ENCODE measurements at places on chromosomes 13 and 19.

GRCh38 chr13:27348461-27348860 lies 76.0 kb upstream of the GTF3A start:
- no peak for DNase-seq

DNA sequence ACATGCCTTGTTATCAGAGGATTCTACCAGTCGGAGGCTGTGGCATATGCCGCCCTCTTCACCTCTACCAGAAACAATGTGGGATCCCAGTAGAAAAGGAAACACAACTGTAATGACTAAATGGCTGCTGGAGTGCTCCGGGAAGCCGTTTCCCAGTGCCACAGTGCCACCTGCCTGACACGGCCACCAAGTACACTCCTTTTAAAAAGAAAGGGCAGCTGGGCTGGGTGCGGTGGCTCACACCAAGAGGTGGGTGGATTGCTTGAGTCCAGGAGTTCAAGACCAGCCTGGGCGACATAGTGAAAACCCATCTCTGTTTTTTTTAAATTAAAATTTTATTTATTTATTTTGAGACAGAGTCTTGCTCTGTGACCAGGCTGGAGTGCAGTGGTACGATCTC lies 67.3 kb downstream of the TRPM4 start:
- peak; percentile 63 for DNase-seq

- peak; percentile 83 for DNase-seq
These were observed 15.3 kb downstream of the TTYH1 start for GRCh38 chr19:54430306-54431254.

GRCh38 chr13:110758195-110758805 lies 44.8 kb downstream of the ING1 start:
- peak; percentile 29 for DNase-seq

DNA sequence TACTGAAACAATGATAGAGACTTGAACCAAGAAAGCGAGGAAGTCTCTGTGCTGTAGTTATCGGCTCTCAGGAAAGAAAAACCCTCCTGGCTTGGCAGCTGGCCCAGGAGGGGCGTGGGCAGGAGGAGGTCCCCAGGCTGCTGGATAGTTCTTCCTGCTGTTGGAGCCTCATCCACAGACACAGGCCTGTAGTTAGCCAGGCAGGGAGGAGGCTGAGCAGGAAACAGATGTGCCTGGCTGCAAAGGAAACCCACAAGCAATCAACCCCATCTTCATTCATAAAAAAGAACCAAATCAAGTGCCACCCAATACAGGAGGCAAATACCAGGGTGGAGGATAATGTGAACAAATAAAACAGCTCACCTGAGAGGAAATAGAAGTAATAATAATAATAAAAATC lies 86.2 kb downstream of the IRS2 start:
- DNase-seq, result peak; percentile 57

- DNase-seq, result peak; percentile 80
These were observed 1.0 kb downstream of the HMGB1 start for GRCh38 chr13:30464496-30465342.

GRCh38 chr13:113816946-113817859 lies 46.7 kb downstream of the GAS6 start:
- DNase-seq, result peak; percentile 85

- DNase-seq, result no peak
These were observed 106.2 kb downstream of the TUBA3C start for GRCh38 chr13:19075418-19075817.

GRCh38 chr19:18815673-18816072 lies 16.1 kb upstream of the UPF1 start:
- no peak for DNase-seq

DNA sequence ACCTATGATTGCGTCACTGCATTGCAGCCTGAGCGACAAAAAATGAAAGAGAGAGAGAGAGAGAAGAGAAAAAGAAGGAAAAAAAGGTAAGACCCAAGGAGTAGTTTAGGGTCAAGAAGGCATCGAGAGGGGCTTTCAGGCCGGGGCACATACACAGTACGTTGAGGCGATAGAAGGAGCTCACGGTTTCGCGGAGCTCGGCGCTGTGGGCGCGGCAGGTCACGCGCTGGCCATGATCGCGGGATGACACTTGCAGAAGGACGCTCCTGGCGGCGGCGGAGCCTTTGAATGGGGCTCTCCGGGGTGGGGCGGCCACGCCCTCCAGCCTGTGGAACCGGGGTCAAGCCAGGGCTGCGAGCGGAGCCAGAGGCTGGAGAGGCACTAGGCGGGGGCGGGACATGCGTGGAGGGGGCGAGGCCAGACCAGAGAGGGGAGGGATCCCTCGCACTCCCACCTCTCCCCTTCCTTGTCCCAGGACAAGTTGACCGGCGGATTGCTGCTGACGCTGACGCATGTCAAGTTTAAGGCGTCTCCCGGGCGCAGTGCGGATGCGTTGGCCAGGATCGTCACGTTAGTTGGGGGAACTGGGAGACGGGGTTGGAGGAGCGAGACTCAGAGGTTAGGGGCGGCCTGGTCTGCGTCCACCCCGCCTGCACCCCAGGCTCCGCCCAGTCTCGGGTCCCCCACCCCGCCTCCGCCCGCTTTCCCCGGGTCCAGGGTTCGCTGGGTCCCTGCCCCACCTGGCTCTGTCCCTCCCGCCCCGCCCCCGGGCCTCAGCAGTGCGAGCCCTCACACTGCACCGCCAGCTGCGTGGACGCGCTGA lies 6.9 kb downstream of the NPHS1 start:
- peak; percentile 39 for DNase-seq

DNA sequence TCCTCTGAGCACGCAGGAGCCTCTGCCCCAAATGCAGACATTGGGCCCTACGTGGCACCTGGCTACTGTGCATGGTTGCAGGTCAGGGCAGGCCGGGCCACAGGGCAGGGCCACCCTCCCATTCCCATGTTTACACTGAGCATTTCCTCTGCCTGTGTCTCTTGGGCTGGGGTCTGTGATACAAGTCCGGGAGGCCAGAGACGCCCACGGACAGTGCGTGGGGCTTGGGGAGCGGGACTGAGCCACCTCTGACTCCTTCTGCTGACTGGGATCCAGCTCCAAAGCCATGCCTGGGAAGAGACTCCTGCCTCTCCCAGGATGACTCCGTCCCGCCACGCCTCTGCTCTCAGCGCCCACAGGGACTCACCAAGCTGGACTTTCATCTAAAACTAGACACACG lies 18.8 kb downstream of the GAS6 start:
- no peak for DNase-seq

GRCh38 chr13:95176611-95177259 lies 124.5 kb downstream of the ABCC4 start:
- DNase-seq, result no peak

DNA sequence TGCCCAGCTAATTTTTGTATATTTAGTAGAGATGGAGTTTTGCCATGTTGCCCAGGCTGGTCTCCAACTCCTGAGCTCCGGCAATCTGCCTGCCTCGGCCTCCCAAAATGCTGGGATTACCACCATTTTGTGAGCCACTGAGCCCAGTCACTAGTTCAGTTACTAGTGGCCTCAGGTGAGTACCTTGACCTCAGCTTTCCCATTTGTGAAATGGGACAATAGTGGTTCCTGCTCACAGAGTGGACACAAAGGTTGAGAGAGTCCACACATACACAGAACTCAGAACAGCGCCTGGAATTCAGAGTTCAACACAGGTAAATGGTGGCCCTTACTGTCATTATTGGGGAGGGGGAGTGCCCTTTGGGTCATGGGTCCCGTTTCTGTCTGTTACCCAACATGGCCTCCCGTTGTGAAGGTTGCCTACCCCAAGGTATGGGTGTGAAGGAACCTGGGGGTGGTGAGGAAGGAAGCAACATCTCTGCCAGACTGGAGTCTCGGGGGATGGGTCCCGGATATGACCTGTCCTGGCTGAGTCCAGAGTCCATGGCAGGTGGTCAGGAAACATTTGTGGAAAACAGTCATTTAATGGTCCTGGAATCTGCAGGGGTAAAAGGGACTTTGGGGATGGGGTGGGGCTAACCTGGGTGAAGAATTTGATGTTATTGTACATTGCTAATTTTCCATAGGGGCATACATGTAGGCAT lies 11.7 kb upstream of the IRGC start:
- no peak for DNase-seq

GRCh38 chr19:15038294-15038693 lies 11.0 kb upstream of the CASP14 start:
- DNase-seq, result no peak

DNA sequence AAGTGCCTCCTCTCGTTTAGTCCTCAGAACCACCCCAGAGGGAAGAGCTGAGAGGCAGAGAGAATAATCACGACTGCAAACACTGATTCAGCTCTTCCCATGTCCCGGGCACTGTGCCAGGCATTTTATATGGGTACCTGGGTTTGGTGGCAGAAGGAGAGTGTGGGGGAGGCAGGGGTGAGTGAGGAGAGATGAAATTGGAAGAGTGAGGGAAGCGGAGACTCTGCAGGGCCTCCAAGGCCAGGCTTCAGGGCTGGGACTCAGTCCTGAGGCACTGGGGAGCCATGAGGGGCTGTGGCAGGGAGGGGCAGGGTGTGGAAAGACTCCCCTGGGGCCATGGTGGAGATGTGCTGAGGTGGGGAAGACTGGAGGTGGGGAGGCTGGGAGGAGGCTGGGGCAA lies 8.7 kb downstream of the SYNGR4 start:
- no peak for DNase-seq

GRCh38 chr19:16586991-16587832 lies 15.0 kb upstream of the SLC35E1 start:
- DNase-seq, result peak; percentile 50

GRCh38 chr19:4508698-4509097 lies 9.6 kb downstream of the PLIN4 start:
- DNase-seq, result no peak

GRCh38 chr19:35149463-35149862 lies 5.1 kb upstream of the FXYD5 start:
- no peak for DNase-seq

- DNase-seq, result no peak
These were observed 11.0 kb downstream of the GZMM start for GRCh38 chr19:554817-555216.

- DNase-seq, result no peak
These were observed 752.8 kb upstream of the MIR17HG start for GRCh38 chr13:90594681-90595080.

DNA sequence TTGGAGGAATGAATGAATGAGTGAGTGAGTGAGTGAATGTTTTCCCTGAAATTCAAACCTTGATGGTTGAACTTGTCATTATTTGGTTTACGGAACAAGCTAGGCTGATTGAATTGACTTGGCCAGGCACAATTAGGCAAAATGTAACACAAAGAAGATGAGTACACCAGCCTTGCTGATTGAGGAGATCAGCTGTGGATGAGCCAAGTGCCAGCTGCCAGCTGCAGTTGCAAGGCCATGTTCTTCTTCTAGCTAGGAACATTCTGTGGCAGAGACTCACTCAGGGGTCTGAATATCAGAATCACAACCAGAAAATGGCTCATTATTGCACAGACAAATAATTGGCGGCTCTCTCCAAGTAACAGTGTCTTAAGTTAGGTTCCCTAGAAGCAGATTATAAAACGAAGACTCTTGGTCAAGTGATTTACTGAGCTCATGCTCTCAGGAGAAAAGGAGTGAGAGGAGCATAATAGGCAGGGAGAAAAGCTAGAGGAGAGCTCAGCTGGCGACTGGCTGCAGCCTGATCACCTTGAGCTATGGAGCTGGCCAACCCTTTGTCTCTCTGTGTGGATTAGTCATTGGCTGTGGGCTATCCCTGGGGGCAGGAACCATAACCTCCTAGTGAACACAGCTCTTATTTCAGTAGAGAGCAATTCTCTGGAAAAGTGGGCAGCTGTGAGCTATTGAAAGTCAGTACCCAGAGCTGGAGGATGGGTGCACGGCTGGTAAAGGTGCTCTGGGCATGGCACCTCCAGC lies 225.3 kb upstream of the SERP2 start:
- no peak for DNase-seq

GRCh38 chr19:33424181-33424580 lies 50.7 kb downstream of the CEBPG start:
- no peak for DNase-seq

GRCh38 chr19:33953023-33953422 lies 156.4 kb downstream of the KCTD15 start:
- no peak for DNase-seq

DNA sequence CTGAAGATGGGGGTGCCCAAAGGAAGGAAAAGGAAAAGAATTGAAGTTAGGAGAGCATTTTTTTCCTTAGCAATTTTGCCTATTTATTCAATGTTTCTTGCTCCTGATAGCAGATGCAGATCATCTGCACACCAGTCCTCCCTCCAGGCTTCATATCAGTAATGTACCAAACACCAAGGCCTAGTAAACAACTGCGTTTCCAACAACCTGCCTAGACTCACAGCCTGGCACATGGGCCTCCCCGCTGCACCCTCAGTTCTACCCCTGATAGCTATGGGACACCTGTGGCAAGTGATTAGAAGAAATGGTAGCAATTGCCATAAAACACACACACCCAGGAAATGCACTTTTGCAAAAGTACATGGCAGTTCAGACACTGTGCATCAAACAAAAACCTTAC lies 30.4 kb upstream of the HMGB1 start:
- no peak for DNase-seq

DNA sequence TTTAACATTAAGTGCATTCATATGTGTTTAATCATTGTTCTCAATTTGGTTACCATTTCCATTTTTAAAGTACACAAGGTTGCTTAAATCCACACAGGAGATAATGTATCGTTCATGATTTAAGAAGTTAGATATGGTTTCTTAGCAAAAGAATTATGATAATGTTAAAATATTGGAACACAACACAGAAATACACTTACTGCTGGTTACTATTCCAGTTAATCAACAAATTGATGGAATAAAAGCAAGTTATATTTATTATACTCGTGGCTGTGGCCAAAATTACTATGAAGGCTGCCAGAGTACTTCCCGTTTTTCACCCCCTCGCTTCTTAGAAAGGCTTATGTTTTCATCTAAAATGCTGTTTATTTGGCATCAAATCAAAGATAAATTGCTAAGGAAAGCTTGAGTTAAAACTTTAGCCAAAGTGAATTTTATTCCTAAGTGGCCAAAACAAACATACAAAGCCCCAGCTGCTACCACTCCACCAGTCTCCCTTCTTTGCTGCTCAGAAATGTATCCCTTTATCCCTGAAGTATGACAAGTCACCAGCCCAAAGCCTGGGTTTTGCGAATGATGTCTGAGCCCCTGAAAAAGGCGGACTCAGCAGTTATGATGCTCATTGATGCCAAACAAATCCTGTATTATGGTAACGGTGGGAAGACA lies 27.7 kb downstream of the LCP1 start:
- no peak for DNase-seq

- no peak for DNase-seq
These were observed 1479.2 kb downstream of the UQCRFS1 start for GRCh38 chr19:27733551-27734266.

GRCh38 chr19:18273561-18274218 lies 562 bp downstream of the IQCN start:
- no peak for DNase-seq

GRCh38 chr19:37907735-37908455 lies 887 bp downstream of the SIPA1L3 start:
- DNase-seq, result peak; percentile 24

DNA sequence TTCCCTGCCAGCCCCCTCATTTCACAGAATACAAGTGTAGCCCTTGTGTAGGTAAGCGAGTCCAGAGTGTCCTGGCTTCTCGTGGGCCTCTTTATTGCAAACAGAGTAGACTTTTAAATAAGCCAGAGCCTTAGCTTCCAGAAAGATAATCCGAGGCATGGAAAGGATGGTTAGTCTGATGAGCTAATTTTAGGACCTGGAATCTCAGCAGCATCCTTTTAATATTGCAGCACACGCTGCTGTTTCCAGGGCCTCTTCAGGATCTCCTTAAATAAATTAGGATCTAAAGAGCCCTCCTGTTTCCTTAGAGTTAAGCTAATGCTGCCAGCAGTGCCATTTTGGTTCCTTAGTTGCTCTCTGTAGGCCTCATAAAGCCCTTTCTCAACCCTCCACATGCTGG lies 99.2 kb downstream of the RFC3 start:
- no peak for DNase-seq

- DNase-seq, result no peak
These were observed 69.1 kb downstream of the FNDC3A start for GRCh38 chr13:49044836-49045235.

- DNase-seq, result no peak
These were observed 700.0 kb downstream of the SLITRK6 start for GRCh38 chr13:85099245-85099644.
